ENCODE measurements at places on chromosomes 13 and 19.

DNA sequence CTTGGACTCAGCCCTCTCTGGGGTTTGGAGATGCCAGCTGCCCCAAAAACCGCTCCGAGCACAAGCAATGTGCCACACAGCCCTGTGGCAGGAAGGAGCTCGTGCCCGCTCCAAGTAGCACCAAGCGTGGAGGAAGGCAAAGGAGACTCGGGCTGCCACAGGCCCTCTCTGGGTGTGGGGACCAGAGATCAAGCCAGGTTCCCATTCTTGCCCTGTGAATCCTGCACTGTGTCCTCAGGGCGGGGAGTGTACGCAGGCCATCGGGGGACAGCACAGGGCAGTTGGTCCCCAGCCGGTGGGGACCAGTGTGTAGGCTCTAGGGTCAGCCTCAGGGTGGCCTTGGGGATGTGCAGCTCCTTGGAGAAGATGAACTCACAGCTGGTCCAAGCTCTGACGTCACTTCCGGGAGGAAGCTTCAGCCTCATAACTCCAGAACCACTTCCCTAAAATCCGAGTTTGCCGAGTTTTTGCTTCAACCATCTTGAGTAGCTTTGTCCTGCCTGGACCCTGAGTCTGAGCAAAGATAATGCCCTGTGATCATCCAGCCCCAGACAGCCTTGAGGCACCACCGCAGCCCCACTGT is 9.3 kb upstream of the CPAMD8 start:
- DNase-seq, result no peak

- DNase-seq, result no peak
Observed at GRCh38 chr19:43779147-43779819, 1.5 kb downstream of the KCNN4 start.

DNA sequence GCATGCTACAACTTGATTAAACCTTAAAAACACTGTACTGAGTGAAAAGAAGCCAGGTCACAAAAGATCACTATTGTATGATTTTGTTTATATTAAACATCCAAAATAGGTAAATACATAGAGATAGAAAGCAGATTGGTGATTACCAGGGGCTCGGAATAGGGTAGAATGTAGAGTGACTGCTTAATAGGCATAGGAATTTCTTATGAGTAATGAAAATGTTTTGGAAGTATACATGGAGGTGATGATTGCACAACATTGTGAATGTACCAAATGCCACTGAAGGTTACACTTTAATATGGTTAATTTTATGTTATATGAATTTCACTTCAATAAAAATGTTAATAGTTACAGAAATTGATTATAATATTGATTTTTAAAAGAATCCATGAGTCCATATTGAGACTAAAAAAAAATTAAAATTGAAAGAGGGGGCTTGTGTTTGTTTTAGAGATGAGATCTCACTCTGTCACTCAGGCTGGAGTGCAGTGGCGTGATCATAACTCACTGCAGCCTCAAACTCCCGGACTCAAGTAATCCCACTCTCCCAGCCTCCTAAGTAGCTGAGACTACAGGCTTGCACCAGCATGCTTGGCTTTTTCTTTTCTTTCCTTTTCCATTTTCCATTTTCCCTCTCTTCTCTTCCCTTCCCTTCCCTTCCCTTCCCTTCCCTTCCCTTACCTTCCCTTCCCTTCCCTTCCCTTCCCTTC is 85.1 kb downstream of the FNDC3A start:
- no peak for DNase-seq

DNA sequence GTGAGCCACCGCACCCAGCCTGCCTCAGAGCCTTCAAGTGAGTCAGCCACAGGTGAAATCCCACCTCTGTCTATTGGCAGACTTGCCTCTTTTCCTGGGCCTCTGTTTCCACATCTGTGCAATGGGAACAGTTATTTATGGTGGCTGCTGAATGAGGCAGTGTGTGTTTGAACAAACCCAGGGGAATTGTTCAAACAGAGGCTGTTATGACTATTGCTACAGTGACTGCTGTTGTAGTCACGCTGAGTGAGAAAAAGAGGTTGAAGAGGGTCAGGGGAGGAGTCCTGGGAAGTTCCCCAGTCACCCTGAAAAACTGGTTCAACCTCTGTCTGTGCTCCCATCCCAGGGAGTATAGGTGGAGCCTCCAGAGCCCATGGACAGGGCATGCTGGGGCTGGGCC is at the start of gene CEACAM19:
Gene CEACAM19, plus strand, starts transcription at position 83 of the 400 bp plus-strand sequence. CDS start 450 bp downstream, outside the sequence.
- DNase-seq, result no peak

- DNase-seq, result no peak
Observed at GRCh38 chr19:38949580-38950367, 19.0 kb downstream of the MRPS12 start.

DNA sequence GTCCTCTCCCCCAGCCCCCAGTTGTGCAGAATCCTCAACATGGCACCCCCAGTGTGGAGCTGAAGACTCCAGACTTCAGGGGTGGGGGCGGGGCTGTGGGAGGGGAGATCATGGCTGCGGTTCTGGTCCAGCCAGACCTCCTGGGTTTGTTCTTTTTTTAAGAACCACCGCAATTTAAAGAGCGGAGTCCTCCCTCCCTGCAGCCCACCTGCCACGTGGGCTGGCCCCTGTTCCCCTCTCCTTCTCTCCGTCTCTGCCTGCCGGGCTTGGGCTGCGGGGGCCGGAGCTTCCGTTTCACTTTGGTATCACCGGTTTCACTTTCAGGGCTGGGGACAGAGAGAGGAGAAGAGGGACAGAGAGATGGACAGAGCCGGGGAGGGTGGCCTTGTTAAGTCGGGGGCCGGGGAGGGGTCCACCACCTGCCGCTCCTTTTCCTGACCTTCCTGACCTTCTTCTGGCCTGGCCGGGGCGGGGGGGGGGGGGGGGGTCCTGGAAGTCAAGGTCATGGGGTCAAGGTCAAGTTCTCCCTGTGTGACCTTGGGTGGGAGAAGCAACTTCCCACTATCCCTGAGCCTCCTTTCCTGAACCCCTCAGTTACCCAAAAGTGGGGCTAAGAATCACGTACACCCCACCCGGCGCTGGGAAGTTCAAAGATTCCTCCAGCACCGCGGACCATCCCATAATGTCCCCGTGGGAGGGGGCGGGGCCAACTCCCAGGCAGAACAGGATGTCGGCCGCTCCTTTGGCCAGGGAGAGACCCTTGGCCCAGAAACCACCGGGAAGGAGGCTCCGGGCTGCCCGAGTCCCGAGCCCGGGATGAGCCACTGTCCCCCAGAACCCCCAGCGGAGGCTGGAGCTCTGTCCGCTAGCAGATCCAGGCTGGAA is 11.3 kb upstream of the ZBTB7A start:
- no peak for DNase-seq

DNA sequence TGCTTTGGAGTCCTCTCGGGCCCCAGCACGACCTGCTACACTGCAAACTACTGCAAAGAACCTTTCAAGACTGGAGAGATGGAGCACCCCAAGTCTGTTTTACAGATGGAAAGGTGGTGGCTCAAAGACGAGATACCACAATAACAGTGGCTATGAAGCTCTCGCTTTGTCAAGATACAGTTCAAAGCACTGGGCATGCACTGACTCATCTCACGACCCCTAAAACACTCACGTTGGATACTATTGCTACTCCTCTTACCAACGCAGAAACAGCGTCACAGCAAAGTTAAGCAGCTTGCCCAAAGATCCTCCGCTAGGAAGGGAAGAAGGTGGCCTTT is 24.0 kb upstream of the LAIR1 start:
- DNase-seq, result no peak

DNA sequence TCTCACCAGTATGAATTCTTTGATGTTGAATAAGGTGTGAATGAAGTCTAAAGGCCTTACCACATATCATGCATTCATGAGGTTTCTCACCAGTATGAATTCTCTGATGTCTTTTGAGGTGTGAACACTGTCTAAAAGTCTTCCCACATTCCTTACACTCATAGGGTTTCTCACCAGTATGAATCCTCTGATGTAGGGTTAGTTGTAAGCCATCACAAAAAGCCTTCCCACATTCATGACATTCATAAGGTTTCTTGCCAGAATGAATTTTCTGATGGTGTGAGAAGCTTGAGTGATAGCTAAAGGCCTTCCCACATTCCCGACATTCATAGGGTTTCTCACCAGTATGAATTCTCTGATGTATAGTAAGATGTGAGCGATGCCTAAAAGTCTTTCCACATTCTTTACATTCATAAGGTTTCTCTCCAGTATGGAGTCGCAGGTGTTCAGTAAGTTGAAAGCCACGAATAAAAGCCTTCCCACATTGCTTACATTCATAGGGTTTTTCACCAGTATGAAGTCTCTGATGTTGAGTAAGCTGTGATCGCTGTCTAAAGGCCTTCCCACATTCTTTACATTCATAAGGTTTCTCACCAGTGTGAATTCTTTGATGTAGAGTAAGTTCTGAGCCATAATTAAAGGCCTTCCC is 27.7 kb downstream of the ZNF461 start:
- no peak for DNase-seq

DNA sequence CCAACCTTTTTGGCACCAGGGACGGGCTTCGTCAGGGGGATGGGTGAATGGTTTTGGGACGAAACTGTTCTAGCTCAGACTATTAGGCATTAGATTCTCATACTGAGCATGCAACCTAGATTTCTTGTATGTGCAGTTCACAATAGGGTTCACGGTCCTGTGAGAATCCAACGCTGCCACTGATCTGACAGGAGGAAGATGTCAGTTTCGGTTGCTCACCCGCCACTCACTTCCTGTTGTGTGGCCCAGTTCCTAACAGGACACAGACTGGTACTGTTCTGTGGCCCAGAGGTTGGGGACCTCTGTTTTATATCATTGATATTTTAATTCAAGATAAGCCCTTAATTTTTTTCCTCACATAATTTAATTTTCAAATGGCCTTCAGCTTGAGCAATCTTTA is 26.7 kb upstream of the TDRD3 start:
- no peak for DNase-seq

GRCh38 chr19:49488863-49489537 is 1.6 kb downstream of the RPL13A start:
- DNase-seq, result no peak

DNA sequence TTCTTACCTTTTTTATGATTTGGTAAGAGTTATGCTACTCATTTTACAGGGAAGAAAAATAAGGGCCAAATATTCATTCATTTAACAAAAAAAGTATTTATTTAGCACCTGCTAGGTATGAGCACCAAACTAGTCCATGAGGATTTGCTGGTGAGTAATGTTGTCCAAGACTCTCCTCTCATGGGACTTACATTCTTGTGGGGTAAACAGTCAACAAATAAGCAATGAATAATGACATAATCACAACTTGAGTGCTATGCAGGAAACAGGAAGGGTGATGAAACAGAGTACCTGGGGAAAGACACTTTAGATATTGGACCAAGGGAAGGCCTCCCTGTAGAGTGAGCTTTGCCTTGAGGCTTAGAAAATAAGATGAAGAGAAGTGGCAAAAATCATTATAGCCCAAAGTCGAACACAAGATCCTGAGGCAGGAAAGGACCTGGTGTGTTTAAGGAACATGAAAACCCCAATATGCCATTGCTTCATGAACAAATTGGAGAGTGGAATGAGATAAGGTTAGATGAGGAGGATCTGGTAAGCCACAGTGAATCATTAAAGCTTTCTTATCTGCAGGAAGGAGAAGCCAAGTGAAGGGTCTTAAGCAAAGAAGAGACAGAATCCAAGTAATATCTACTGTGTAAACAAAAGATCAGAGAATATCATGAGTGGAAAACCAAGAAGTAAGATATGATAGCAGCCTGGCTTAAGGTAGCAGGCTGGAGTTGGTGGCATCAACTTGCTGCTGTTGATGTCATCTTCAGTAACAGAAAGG is 294.5 kb upstream of the NBEA start:
- DNase-seq, result no peak

- no peak for DNase-seq
Observed at GRCh38 chr13:26310003-26310402, 56.1 kb downstream of the CDK8 start.

GRCh38 chr13:94988654-94989053 is 276.3 kb upstream of the SOX21 start:
- DNase-seq, result no peak

DNA sequence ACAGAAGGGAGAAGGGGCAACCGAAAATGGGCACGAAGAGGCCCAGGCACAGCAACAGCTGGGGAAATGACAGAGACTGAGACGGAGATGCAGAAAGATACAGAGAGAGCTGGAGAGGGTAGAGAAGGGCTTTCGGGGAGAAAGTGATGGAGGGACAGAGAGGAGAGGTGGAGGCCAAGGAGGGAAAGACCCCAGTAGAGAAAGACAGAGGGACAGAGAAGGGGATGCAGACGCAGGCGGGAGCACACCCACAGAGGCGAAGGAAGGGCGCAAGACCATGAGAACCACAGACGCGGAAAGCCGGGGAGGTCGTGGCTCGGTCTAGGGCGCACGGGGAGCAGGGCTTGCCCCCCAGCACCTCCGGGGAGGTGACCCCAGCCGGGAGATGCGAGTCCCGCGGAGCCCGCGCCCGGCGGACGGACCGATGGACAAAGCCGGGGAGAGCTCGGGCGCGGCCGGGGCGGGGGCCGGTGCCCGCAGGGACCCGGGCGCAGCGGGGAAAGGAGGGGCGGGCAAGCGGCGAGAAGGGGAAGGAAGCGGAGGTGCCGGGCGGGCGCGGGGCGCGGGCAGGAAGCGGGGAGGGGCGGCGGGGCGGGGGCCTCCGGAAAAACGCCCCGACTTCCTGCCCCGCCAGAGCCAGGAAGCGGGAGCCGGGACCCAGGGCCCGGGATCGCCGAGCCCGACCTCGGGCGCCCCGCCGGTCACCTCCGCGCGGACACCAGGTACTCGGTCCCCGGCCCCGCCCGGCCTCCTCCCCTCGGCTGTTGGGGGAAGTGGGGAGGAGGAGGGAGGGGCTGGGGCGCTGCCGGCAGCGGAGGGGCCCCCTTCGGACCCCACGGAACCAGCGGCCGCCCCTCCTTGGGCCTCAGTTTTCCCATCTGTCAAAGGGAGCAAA is at the start of gene ARHGEF1:
Gene ARHGEF1, plus strand, starts transcription at position 617 of the 895 bp plus-strand sequence. CDS start 4,899 bp downstream, outside the sequence.
- DNase-seq, result no peak

DNA sequence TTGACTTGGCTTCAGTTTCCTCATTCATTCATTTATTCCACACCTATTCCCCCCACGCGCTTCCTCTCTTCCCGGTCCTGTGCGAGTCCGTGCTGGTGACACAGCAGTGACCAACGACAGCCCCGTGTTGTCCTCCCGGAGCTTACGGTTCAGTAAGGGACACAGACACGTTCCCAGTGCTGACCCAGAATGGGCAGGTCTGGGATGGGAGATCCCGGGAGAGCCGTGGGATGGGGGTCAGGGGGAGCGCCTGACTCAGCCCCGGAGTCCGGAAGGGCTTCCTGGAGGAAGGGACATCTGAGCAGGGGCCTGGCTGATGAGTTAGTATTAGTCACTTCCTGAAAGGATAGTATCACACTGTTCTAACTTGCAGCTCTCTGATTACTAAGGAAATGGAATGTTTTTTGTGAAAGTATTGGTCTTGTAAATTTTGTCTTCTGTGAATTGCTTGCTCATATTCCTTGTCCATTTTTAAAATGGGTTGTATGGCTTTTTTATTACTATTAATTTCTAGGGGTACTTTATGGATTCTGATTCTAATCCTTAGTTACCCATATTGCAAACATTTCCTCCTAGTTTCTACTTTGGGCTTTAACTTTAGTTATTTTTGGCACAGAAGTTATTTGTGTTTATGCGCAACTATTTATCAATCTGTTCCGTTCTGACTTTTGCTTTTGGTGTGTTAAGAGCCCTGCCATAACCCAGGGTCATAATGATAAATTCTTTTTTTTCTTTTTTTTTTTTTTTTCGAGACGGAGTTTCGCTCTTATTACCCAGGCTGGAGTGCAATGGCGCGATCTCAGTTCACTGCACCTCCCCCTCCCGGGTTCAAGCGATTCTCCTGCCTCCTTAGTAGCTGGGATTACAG is 708 bp upstream of the ERCC1 start:
- peak; percentile 99 for DNase-seq

- DNase-seq, result no peak
Observed at GRCh38 chr19:45040059-45040771, 1.4 kb downstream of the CLASRP start.
